NCI-H1930 (cell line): ENCODE measurements at places on chromosomes 3 and 15.

- no peak for DNase-seq
Measured at GRCh38 chr15:80123034-80123433, 29.8 kb upstream of the FAH start.

DNA sequence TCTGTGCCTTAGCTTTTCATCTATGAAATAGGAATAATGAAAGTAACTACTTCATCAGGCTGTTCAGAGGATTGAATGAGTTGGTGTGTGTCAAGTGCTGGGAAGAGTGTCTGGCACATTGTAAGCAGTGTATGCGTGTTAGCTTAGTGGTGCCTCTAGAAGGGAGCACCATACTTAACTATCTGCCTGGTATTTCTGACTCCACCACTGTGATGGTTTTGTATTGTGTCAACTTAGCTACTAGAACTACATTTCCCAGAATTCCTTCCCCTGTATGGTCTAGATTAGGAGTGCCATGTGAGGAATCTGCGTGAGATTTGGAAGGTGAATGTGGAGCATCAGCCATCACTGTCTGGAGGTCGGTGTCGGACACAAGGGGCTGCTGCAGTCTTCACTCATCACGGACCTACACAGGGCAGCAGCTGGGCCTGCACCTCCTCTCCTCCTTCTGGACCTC is 115.4 kb upstream of the GALNT15 start:
- no peak for DNase-seq

DNA sequence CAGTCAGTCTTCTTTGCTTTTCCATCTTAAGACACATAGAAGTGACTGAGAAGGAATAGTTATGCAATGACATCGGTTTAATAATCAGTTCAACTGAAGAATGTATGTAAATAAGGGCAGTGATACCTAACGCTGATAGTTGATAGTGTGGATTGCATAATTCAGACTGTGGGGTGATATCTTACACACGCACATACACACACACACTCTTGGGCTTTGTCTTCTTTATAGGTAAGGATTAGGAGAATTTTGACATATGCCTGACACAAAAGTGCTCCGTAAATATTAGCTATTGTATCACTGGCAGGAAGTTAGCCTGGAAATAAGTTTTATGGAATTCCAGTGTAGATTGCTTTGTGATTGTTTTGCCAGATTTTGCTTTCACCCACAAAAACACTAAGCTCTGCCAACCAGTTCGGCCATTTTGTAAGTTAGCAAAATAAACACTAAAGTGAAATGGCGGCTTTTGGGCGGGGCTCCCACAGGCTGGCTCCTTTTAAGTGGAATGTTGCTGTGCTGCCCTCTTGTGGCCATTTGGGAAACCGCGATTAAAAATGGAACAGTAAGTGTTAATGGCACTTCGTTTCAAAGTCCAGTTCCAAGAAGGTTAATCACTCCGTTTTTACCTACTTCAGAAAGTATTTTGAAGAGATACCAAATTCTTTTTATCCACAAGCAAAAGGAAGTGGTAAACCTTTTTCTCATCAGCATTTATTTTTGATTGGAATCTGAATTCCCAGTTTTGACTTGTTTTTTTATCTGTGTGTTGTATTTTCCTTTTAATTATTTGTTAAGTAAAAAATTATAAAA is 17.7 kb downstream of the CHD2 start:
- DNase-seq, result peak; percentile 51

- no peak for DNase-seq
Measured at GRCh38 chr3:135197246-135197645, 402.2 kb downstream of the EPHB1 start.

DNA sequence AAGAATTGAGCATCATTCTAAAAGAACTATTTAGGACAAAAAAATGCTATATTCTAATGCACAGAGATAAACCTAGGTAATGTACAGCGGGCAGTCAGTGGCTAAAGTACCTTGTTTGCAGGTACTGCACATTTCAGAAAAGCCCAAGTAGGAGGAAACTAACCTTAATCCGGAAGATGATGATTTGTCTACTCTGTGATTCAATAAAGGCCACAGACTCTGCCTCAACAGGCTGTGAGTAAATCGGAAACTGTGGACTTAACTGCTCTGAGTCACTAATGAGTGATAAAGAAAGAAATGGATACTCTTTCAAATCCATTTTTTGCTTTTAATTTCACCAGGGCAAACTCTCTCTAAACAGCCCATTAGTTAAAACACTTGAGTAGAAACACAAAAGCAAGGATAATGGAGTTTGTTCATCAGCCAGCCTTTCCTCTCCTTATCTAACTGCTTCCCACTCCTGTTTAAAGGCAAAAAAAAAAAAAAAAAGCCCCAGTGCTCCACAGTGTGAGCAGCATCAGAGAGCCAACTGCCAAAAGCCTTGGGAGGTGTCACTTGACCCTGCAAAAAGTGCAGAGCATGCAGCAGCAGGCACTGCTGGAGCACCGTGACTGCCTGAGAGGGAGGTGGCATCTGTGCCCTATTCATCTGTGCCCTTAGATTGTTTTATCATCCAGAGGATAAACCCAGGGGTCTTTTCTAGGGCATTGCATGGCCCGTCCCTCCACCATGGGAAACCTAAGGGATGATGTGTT is 187.7 kb downstream of the SATB1 start:
- DNase-seq, result no peak

DNA sequence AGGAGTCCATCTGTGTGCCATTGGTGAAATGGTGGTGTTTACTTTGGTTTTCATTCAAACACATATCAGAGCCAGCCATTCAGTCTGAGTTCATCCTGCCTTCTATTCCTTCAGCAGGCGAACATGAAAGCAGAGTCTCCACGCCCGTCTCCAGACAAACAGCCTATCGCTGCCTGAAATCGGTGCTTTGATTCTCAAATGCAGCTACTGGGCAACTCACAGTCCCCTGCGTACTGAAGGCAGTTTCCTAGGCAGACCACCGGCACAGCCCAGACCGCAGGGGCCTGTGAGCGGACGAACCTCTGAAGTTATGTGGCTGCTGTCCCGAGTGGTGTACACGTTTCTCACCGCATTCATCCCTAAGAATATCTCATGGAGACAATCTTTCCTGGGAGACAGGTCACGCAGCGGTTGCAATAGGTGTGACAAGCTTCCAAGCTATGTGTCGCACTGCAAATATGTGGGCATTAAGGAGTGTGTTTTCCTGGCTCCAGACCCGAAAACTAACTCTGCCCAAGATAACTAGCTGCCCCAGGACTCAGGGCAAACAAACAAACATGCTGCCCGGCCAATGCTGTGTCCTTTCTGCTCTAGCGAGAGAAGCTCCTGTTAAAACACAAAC is 16.9 kb upstream of the RYR3 start:
- no peak for DNase-seq

GRCh38 chr3:13414040-13414729 is 5.9 kb downstream of the NUP210 start:
- DNase-seq, result no peak

DNA sequence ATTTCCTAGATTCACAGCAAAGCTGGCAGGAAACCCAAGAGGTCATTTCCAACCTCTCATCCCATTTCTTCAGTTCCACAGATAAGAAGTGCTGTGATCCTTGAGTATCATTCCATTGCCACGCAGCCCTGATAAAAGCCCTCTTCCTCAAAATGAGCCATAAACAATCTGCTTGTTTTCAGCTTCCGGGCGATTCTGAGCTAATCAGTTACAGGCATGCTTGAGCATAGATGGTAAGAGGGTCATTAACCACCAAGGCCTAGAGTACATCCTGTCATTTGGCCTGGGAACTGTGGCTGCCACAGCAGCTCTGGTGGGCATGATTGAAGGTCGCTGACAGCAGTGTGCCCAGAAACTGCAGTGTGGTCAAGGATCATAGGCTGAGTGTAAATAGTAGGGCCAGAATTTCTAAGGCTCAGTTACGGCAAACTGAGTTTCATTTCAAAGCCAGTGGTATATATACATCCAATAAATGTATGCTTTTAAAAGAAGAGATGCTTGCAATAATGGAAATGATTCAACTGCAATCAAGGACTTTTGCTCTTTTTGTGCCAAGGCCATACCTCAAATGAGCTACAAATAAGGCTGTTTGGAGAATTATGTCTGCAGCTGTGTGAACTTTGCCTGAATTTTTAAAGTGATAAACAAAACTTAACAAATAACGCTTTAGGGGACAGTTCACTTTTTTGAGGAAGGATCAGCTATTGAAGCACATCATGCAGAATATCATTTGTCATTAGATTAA is 47.3 kb downstream of the P3H2 start:
- no peak for DNase-seq

GRCh38 chr3:21752749-21753347 is 1.8 kb upstream of the ZNF385D start:
- no peak for DNase-seq

GRCh38 chr3:127637546-127637945 is 8.6 kb downstream of the PODXL2 start:
- no peak for DNase-seq

DNA sequence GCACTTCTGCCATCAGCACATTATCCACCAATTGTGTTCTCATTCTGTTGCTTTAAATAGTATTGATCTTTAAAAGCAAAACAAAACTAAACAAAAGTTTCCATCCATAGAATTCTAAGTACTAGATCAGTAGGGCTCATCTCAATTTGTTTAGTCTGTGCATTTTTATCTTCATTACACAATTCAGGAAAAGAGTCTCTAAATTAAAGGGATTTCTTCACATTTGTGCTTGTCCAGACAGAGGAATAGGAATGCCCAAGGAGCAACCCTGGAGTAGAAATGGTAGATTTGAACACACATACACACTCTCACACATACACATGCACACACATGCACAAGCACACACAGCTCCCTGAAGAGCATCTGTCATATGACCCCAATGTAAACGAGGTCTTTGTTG is 21.4 kb downstream of the LMCD1 start:
- no peak for DNase-seq

DNA sequence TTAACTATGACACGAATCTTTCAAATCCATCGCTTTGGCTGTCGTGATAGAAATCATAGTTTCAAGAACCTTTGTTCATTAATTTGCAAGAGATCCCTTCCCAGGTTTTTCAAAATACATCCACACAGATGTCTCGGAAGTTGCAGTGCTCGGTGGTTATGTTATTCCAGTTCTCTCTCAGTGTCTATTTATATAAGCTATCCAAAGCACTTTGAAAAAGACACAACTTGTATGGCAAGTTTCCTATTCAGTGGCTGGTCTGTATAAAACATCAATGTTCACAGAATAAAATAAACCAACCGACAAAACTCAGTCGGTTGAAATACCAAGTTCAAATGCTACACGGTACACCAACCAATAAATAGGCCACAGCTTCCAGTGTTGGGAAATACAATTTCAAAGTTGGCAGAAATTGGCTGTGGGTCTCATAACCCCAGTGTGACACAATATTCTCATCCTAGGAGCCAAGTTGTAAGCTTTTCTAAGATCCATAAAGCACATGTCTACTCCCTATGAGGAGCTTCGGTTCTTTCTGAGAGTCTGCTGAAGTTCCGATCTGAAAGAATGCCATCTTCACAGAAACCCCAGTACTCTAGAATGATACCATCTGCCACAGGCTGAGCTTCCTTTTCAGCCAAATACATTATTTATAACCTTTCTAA is 23.7 kb downstream of the SATB1 start:
- no peak for DNase-seq

- no peak for DNase-seq
Measured at GRCh38 chr3:71518089-71518488, 65.4 kb downstream of the FOXP1 start.

- no peak for DNase-seq
Measured at GRCh38 chr15:40554161-40554525, 10.7 kb downstream of the CCDC32 start.

- DNase-seq, result no peak
Measured at GRCh38 chr3:149850787-149851584, 38.0 kb downstream of the RNF13 start.

DNA sequence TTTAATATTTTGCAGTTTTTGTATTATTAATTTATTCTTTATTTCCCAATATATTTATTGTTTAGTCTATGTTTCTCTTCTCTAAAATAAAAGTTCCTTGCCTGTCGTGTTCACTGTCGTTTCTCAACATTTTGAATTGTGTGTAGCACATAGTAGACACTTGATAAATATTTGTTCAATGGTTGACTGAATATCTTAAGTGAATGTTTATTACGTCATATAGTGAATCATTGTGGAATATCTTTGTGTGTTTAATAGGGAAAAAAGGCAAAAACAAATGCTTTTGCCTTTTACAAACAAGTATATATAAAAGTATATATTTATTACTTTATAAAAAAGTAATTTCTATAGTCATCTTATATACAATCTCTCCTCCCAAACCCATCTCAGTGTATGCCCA is 572.3 kb downstream of the EPHA3 start:
- DNase-seq, result no peak

DNA sequence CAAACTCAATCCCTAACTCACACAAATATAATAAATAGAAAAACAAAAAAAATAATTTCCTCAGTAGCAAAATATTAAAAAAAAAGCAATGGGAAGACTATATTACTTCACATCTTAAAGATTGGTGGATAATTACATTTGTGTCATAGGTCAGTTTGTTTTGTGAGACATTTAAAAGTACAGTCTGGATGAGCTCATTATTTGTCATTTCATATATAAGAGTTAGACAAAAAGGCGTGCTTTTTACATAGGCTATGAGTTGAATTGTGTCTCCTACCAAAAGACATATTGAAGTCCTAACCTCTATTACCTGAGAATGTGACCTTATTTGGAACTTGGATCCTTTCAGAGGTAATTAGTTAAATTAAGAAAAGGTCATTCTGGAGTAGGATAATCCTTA is 710.1 kb upstream of the CBLB start:
- no peak for DNase-seq

- DNase-seq, result no peak
Measured at GRCh38 chr3:82157952-82158351, 396.5 kb upstream of the GBE1 start.

GRCh38 chr3:95883801-95884200 is 930.6 kb upstream of the EPHA6 start:
- no peak for DNase-seq

DNA sequence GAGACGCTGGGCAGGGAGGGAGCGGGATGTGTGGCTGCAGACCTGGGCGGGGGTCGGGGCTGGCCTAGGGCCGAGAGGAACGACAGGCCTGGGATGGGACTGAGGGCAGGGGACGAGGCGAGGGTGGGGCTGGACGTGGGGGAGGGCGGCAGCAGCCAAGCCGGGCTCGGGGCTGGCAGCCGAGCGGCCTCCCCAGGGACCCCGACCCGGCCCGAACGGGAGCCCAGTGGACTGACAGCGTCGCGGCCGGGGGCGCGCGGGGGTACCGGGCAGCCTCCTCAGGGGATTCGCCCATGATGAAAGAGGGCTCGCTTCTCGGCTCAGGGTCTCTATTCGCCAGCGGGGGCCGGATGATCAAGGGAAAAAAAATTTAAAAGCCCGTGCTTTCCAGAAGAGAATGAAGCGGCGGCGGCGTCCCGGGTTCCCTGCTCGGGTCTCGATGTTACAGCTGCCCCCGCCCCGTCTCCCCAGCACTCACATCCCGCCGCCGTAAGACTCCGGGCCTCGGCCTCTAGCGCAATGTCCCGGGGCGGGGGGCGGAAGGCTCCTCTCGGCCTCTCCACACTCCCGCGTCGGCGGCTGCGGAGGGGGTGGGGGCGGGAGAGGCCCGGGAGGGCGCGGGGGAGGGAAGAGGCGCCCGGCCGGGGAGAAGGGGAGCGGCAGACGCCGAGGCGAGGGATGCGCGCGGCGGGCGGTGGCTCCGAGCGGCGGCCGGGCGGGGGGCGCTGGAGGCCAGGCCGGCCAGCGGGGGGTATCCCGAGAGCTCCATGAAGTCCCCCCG is 4.3 kb downstream of the PTH1R start:
- no peak for DNase-seq
